EH (cell line): ENCODE measurements at places on chromosomes 5 and 9.

- DNase-seq: no peak
These were observed 51.6 kb downstream of the PDCD1LG2 start for GRCh38 chr9:5561828-5562488.

GRCh38 chr5:137636099-137636498 lies 99.8 kb downstream of the KLHL3 start:
- no peak for DNase-seq

DNA sequence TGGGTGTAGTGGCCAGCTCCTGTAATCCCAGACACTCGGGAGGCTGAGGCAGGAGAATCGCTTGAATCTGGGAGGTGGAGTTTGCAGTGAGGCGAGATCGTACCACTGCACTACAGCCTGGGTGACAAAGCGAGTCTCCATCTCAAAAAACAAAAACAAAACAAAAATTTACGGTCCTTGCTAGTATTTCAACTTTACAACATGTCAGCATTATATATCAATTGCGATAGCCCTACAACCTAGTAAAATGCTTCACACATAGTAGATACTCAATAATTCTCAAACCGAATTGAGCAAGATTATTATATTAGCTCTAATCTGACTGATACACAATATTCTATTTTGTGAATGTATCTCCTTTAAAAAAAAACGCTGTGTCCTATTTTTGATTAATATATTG lies 1411.0 kb upstream of the WWC1 start:
- DNase-seq: no peak

DNA sequence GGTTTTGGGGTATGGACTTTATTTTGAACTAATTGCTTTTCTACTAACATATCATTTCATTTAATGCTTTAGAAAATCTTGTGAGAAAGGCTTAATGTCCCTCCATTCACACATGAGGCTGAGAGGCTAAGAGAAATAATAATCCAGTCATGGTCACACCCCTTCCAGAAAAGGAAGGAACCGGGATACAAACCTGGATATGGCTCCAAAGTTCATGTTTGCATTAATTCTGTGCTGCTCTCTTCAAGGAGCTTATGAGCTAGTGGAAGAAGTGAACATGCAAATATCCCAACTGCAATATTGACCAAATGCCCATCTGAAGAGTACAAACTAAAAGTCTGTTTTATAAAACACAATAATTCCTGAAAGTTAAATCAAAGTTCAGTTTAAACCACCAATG lies 732.1 kb upstream of the RIOK2 start:
- DNase-seq: no peak
